ENCODE measurements at places on chromosomes 3 and 15. TPM values are rescaled to one million over a fixed set of nuclear protein-coding genes. Genes with fewer than 3 reads are reported as not detected.

The GOLGA8K gene
- 1.5 TPM for total RNA-seq

DNA sequence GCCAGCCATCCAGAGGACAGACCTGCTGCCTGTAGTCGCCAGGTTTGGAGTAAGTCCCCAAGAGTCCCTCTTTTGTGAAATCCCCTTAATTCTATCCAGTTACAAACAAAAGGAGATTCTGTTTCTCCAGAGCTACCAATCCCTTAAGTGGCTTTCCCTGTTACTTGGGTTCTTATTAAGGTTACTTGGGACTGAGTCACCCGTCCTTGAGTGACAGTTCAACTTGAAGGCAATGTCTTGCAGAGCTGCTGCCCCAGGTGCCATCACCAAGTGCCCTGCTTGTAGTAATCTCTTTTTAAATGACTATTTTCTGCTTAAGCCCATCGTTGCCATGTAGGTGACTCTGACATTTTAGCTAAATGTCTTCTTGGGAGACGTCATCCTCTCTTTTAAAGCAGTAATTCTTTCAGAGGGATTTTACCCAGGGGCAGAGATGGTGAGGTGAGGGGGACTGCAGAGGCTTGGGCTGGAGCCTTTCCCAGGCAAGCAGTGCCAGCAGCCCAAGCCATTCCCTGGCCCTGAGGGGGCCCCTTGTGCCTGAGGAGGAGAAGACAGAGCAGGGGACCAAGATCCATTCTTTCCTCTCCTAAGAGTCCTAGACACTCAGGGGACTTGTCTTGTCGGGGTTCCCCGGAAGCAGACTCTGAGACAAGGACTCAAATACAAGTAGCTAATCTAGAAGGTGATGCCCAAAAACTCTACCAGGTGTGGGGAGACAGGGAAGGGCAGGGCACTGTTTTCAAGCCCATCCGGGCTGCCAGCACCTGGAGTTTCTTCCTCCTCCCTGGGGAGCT is 253.7 kb downstream of the PLCL2 start:
- no peak for DNase-seq

GRCh38 chr3:113953677-113954076 is 5.9 kb downstream of the ZDHHC23 start:
- DNase-seq = no peak

DNA sequence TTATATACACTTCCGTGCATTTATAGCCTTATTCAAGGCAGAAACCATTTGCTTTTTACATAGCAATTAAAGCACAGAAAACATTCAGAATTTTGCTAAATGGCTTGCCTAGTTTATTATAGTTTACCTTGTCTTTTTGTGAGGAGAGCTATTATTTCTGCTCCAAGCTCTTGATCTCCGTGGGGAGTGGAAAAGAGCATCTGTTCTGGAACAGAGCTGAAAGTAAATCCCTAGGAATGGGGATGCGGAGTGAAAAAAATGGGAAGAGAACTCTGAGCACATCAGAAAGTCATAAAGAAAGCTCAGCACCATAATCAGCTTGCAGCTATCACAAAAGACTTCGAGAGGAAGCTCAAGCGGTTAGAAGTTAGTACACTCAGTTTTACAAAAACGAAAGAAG is 1006.7 kb downstream of the ROBO2 start:
- DNase-seq = no peak

DNA sequence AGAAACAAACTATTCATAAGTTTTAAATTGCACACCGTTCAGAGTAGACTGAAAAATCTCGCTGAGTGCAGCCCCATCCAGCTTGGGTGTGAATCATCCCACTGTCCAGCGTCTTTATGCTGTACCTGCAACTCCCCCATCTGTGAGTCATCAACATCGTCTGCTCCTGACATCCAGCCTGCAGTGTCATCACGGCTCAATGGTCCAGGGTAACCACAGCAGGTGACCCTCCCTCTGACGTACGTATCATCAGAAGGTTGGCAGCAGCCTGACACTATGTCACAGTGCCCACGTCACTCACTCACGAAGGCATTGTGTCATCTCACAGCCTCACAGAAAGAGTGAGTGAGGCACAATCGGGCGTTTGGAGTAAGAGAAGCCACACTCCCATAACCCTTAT is 65.2 kb downstream of the TPRA1 start:
- DNase-seq = peak; percentile 22

- peak; percentile 84 for DNase-seq
Measured at GRCh38 chr15:79853492-79854328, 43.1 kb downstream of the MTHFS start.

DNA sequence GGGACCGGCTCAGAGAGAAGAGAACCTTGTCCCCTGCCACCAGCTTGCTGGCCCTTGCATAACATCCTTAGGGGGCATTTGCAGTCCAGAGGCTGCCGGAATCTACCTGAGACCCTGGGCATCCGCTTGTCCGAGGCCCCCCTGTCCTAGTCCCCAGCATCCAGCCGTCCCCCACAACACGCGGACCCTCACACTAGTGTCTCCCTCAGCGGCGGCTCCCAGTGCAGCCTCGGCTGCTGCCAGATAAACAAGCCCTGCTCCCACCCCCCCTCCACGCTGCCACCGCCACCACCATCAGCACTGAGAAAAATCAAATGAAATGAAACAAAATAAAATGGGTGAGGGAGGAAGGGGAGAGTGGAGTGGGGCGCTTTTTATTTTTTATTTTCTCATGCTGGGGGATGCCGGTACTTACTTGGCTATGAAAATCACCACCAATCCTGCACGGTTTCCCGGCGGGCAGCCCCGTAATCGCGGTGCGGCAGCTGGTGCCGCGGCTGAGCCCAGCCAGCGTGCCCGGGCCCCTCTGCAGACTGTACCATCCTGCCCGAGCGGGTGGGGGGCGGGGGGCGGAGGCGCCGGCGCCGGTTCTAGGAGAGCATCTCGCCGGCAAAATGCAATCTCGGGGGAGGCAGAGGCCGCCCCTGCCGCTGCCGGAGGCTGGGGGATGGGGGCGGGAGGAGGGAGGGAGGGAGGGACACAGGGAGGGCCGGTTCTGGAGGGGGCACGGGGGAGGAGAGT is at the start of gene ATP2B2:
Gene ATP2B2, minus strand, starts transcription at position 537 of the 741 bp plus-strand sequence. CDS start 56,043 bp downstream, outside the sequence.
- DNase-seq = no peak

GRCh38 chr3:101803173-101803782 is 24.3 kb downstream of the NXPE3 start:
- no peak for DNase-seq

The PTPN23 gene
- 35.7 TPM for total RNA-seq

The IP6K1 gene
- 39.8 TPM for total RNA-seq

GRCh38 chr3:123678108-123678511 is 93.3 kb upstream of the HACD2 start:
- no peak for DNase-seq

DNA sequence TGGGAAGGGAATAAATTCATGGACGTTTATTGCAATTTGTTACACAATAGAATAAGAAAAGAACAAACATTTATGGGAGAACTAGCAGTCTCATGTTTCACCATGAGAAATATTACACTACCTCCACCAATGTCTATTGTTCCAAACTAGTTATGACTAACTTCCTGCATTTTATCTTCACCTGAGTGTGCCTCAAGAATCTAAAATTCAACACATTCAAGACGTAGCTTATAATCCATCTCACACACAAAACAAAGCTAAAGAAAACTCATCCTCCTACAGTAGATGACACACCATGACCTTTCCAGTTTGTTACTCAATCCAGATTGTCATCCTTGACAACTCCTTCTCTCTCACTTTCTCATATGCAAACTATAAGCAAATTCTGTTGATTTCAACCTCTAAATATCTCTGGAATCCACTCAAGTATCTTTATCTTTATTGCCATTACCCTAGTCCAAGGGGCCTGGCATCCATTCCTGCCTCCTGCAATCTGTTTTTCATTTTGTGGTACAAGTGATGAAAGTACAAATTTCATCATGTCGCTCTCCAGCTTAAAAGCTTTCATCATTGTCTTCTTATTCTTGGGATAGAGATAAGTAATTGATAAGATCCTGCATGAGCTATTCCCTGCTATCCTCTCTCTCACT is 229.9 kb downstream of the NR2F2 start:
- DNase-seq = no peak

- no peak for DNase-seq
Measured at GRCh38 chr3:56003129-56003528, 465.1 kb downstream of the ERC2 start.

GRCh38 chr15:83653639-83654378 is at the start of gene ADAMTSL3:
TSS of gene ADAMTSL3 (plus strand) at chr15:83654123. CDS start at chr15:83655762, 1,639 bp downstream.
- DNase-seq = no peak

DNA sequence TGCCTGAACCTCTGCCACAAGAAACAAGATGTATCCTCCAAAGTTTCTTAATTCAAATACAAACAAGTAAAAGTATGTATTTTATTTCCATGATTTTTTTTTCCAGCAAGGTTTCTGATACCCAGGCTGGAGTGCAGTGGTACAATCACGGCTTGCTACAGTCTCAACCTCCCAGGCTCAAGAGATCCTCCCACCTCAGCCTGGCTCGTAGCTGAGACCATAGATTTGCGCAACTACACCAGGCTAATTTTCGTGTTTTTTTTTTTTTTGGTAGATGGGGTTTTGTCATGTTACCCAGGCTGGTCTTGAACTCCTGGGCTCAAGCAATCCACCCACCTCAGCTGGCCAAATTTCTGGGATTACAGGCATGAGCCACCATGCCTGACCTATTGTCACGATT is 12.2 kb upstream of the VEPH1 start:
- DNase-seq = no peak

DNA sequence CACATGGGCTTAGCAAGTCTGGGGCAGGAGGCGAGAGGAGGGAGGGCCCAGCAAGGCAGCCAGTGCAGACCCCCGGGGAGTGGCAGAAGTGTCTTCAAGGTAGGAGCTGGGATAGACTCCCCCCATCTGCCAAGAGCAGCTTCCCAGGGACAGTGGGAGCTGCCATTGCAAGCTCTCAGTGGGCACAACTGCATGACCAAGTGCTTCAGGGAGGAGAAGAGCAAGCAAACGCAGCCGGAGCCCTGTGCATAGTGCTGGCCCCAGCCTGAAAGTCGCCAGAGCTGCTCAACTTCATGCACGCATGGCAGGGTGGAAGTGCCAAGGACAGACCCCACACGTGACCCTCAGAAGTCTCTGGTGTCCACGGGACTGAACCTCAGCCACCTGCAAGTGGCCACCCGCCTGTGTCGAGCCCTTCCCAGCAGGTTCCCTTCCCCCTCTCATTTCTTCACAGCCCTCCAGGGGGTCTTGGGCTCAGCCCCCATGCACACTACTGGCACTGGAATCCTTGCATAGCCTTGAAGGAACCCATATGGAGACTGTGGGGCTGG is 89.4 kb downstream of the PLXNA1 start:
- no peak for DNase-seq

GRCh38 chr15:45468294-45468693 is 54.3 kb downstream of the SLC30A4 start:
- DNase-seq = no peak

DNA sequence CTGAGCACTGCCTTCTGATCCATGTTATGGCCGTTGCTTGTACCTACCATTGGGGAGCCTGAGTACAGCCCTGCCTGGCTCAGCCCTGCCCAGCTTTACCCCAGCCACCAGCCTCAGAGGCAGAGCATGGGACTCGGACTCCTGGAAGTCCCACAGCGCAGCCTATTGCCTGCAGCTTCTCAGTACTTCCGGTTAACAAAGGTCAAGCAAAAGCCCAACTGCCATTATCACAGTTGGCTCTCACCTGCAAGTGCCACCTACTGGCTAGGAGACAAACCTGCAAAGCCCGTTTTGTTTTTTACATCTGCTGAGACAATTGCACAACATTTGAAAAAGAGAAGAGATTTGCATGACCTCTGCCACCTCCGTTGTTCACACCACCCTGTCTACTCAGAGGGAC is 1081.7 kb downstream of the NAALADL2 start:
- no peak for DNase-seq

GRCh38 chr3:65560133-65560532 is 478.6 kb downstream of the MAGI1 start:
- DNase-seq = no peak

DNA sequence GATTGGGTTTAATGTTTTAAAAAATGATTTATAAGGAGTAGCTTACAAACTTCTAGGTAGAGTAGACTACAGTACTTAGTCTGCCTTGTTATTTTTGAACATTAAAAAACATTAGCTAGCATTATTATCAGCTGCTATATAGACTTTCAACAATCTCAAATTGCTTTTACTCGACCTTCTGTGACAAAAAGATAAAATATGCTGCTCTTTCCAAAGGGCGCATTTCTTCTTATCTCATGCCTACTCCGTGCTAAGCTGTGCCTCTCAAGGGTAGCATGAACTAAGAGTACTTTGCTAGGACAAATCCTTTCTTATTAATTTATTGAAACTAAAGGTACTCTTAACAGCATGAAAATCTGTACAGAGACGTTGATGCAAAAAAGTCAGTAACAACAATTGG is 71.3 kb downstream of the SPRED1 start:
- no peak for DNase-seq

The GOLGA8R gene
- 0.80 TPM for total RNA-seq

DNA sequence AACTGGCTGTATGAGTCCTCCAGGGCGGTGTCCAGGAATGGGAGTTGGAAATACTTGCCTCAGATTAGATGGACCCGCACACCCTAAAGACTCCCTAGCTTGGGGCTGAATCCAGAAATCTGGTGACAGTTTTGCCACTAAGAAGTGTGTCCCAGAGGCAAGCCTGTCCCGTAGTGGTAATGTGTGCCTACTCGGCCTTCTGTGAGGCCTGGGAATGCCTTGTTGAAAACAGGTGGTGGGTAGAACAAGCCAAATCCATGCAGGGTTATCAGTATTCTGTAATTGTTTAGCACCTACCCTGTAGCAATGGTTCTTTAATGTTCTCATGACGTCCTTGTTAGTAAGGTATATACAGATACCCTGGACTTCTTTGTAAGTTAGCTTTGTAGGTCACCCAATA is 1.6 kb downstream of the C3orf52 start:
- DNase-seq = no peak

The NXPE3 gene
- 30.4 TPM for total RNA-seq

DNA sequence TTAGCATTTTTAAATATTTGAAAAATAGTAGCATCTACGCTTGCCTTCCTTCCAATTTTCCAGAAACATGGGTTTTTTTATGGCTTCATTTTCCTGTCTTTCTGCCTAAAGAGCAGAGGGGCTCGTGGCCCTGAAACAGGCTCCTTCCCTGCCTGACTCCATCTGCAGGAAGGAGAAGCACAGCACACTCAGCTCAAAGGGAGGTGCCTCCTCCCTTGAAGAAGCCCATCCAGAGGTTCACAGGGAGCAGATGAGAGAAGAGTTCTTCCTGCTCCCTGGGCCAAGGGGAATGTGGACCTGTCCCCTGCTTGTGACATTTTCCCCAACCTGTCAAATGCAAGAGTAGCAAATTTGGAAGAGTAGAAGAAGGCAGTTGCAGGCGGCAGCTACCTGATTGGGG is 55.8 kb downstream of the BBX start:
- DNase-seq = no peak

DNA sequence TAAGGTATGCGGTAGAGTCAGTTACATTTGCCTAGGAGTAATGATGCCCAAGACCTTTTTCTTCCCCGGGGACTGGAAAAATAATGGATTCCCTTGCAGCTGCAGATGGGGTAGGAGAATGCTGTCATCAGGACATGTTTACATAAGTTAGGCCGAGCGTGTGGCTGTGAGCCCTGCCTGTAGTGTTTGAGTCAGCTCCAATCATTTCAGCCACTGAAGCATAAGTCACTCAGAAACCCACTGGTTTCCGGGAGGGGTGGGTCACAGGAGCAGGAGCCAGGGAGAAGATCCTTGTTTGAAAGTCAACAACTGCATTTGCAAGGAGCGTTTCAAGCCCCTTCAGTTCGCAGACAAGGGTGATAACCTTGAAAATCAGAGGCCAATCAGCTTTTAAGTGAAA is 562.3 kb downstream of the MCTP2 start:
- no peak for DNase-seq

The CAMKV gene
- total RNA-seq = 0.85 TPM

- no peak for DNase-seq
Measured at GRCh38 chr3:43559961-43560360, 61.9 kb downstream of the ANO10 start.

- no peak for DNase-seq
Measured at GRCh38 chr15:52349052-52349700, 53.6 kb upstream of the MYO5C start.

The GOLGA6B gene
- total RNA-seq = not detected

Data from Panc1 (cell line).